ENCODE measurements at places on chromosomes 13 and 19.

DNA sequence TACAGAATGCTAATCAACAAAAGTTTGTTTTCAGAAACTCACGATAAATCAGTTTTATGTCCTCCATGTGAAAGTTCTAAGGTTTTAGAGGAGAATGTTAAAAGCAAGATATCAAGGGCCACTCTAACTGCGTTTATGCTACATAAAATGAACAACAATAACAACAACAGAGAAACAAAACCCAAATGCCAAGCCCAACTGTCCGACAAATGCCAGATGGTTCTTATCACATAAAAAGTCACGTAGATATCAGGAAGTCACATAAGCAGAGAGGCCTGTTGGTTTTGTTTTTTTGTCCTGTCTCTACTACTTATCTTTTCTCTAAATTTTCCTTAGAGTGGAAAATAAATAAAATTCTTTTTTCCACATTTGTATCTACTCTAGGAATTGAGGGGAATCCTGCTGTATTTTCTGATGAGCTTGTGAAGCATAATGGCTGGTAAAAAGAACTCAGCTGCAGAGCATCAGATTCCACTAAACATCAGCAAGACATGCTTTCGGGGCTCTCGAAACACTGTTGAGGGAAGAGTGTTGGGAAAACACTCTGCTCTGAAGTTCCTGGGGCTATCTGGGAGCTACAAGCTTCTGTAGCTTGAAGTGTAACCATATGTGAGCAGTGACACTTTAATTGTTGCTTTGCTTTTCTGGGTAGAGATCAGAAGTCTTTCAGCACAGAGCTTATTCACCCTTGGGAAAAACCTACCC lies 110.1 kb downstream of the SLAIN1 start:
- no peak for DNase-seq

DNA sequence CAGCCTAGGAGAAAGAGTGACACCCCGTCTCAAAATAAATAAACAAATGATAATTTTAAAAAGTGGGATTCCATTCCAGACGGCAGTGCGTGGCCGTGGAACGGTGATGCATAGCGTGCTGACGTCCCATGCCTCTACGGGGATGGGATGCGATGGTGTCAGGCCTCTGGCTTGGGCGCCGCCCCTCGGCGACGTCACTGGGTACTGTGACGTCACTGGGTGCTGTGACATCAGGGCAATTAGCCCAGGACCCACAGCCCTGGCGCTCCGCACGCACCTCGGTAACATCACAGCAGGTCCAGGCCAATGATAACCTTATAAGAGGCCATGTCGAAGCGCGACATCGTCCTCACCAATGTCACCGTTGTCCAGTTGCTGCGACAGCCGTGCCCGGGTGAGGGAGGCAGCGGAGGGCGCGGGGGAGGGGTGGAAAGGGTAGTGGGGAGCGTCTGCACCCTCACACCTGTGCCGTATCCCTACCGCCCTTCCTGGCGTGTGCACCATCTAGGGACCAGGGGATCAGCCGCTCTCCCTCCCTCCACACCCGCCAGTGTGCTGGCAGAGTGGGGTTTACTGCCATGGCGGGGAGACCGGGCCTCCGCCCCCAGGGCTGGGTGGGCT lies at the start of gene GAPDHS:
Gene GAPDHS, plus strand, starts transcription at position 256 of the 621 bp plus-strand sequence. Its CDS starts 72 bp downstream, at position 328.
- DNase-seq, result no peak

- no peak for DNase-seq
Observed at GRCh38 chr13:86976521-86977324, 694.4 kb upstream of the SLITRK5 start.

- no peak for DNase-seq
Observed at GRCh38 chr13:45921162-45921736, 69.7 kb upstream of the SIAH3 start.

GRCh38 chr13:44648392-44649103 lies 72.4 kb upstream of the TSC22D1 start:
- DNase-seq, result no peak
